ENCODE measurements at places on chromosomes 2 and 18.
A peak's percentile ranks its signal among the peaks of the same experiment; 100 is the strongest.

GRCh38 chr2:8539743-8540551 lies 141.9 kb upstream of the ID2 start:
- no peak for DNase-seq

DNA sequence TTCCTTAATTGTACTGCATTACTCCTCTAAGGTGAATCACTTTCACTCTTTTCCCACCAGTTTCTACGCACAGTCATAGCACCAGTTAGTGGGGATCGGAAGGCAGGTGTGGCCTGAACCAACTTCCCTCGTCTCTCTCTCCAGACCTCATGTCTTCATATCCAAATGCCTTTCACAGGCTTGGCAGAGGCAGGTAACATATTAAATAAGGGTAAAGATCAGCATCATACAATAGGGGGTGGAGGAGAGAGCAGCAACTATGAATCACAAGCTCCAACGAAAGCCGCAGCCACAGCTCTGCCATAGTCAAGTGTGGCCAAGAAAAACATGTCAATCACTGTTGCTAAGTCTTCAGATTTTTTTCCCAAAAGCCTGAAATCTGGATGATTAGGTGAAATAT lies 40.3 kb downstream of the AP1S3 start:
- no peak for DNase-seq

DNA sequence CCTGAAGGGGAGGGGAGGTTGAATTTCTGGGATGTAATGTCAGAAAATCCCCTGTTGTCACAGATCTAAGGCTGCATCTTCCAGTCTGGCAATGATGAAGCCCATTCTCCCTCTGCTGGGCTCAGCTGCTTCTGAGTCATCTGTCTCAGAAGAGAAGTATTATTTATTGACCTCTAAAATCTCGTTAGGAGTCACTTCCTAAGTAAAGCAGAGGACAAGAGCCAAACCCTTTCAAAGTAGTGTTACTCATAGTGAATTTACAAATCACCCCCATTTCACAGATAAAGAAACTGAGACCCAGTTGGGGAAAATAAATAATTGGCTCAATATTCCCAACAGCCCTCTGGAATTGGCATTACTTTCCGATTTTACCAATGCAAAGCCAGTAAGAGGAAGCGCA lies 167.3 kb upstream of the SKOR2 start:
- DNase-seq = peak; percentile 47

DNA sequence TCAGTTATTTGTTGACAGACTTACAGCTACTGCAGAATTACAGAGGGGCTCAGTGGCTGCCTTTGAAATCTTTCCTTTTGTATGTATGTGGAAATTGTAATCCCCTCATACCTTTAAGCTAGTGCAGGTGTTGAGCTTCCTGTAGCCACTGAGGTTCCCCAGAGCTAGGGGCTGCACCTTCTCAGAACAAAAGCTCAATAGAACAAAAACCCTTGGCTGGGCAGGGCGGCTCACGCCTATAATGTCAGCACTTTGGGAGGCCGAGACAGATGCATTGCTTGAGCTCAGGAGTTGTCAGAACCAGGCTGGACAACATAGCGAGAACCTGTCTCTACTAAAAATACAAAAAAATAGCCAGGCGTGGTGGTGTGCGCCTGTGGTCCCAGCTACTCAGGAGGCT lies 41.3 kb upstream of the CHMP1B start:
- no peak for DNase-seq

- no peak for DNase-seq
Observed at GRCh38 chr2:202377207-202377761, 1.2 kb downstream of the BMPR2 start.

GRCh38 chr18:44458777-44459176 lies 221.9 kb upstream of the SETBP1 start:
- DNase-seq = peak; percentile 61

DNA sequence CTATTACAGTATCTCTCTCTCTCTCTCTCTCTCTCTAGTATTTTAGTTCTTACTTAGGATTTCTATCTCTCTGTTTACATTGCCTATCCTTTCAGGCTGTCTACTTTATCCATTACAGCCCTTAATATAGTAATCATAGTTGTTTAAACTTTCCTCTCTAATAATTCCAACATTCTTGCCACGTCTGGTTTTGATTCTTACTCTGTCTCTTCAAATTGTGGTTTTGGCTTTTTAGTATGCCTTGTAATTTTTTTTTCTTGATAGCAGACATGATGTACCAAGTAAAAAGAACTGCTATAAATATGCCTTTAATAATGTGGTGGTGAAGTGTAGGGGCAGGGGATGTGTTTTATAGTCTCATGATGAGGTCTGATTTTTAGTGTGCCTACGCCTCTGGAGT lies 1809.5 kb upstream of the CELF4 start:
- DNase-seq = peak; percentile 53

DNA sequence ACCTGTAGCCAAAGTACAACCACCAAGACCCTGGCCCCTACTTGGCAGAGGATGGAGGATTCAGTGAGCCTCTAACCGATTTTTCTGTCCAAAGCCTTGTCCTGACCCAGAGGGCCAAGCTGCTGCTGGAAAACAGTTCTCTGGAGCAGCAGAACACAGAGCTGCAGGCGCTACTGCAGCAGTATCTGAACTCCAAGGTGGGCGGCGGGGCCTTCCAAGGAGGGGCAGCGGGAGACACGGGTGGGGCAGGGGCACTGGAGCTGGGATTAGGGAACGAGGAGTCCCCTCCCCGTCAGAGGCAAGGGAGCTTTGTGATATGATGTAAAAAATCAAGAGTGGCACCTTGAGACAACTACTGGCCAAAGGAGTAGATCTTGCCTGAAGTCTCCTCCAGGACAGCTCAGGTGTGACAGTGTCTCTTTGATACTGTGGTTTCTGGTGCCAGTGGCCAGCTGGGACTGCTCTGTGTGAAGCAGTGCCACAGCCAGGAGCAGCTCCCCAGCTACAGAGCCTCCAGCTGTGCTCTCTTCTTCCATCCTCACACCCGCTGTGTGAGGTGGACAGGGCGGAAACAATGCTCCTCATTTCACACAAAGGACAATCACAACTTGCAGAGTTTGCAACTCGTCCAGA lies 22.8 kb downstream of the OTOF start:
- DNase-seq = no peak

DNA sequence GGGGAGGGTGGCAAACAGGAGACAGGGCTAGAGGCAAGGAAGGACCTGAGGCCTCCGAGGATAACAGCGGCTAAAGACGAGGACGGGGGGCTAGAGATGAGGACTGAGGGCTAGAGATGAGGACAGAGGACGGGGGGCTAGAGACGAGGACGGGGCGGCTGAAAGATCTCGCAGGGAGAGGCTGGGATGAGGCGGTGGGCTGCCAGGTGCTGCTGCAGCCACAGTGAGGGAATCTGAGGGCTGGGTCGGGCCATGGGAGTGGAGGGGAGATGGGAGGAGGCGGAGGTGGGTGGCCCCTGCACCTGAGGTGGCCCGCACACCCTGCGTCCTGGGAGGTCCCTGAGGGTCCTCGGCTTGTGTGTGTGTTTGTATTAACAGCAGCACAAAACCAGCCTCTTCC lies 350.2 kb upstream of the SALL3 start:
- no peak for DNase-seq

- no peak for DNase-seq
Observed at GRCh38 chr18:53152476-53152875, 812.5 kb downstream of the DCC start.

Measured in fibroblast of skin of left quadriceps (primary cell).